NAMALWA (cell line): ENCODE measurements at places on chromosomes 2 and 18.

GRCh38 chr2:210522399-210522798 lies 34.0 kb upstream of the CPS1 start:
- no peak for DNase-seq

DNA sequence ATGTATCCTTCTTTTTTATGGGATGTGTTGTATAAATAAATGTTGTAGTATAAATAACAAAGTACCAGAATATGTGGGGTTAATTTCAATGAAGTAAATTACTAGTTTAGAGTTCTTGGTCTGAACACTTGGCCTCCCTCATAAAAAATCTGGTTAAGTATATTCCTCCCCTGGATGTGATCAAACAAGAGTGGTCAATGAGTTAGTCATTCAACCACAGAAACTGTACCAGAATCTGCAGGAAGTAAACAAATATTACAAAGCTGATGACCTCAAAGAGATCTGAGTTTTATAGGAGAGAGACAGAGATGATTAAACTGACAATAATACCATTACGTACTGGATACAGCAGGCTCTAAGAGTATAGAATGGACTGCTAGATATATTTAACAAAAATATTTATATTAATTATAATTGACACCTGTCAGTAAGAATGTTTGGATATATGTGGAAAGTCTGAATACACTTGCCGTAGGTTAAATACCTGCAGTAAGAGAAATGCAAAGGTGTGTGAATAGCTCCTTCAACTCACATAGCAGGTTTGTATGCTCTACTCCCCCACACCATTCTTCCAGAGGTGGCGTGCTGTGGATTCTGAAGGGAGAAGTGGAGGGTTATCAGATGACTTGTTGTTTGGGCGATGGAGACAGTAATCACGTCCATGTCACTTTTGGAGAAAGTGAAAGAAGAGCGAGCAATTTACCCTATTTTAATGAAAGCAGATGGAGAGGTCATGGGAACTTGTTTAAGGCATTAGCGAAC lies 108.3 kb upstream of the LRATD1 start:
- no peak for DNase-seq

DNA sequence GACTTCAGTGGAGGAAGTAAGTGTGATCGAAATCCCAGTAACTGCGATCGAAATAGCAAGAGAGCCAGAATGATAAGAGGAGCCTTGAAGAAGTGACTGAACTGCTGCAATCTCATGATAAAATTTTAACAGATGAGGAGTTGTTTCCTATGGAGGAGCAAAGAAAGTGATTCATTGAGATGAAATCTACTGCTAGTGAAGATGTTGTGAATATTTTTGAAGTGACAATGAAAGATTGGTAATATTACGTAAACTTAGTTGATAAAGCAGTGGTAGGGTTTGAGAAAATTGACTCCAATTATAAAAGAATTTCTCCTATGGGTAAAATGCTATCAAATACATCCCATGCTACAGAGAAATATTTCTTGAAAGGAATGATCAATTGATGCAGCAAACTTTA lies 780.6 kb downstream of the MBD2 start:
- DNase-seq, result no peak

GRCh38 chr18:23194997-23195957 lies 60.0 kb downstream of the CABLES1 start:
- no peak for DNase-seq
